ENCODE measurements at places on chromosomes 13 and 19.

- no peak for DNase-seq
These were observed 47.2 kb upstream of the F7 start for GRCh38 chr13:113058129-113058987.

- DNase-seq: no peak
These were observed 12.3 kb downstream of the RFXAP start for GRCh38 chr13:36831291-36831690.

DNA sequence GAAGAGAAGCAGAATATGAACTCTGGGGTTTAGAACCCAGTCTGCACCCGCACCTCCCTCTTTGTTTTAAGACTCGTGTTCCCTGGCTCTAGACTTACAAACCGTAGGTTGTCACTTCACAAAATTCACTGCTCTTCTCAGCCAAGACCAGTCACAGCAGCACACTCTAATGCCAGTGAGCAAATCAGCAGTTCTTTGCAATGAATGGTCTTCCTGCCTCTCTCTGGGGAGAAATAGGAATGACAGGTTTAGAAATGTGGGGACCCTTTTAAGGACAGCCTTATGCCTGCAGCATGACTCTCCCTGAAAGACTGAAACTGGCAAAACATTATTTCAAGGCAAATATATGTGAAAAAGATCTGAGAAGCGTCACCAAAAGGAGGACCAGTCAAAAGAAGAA, 156.9 kb downstream of the KCTD15 start:
- DNase-seq: no peak

GRCh38 chr13:34469196-34469986, 472.7 kb upstream of the NBEA start:
- DNase-seq: no peak

DNA sequence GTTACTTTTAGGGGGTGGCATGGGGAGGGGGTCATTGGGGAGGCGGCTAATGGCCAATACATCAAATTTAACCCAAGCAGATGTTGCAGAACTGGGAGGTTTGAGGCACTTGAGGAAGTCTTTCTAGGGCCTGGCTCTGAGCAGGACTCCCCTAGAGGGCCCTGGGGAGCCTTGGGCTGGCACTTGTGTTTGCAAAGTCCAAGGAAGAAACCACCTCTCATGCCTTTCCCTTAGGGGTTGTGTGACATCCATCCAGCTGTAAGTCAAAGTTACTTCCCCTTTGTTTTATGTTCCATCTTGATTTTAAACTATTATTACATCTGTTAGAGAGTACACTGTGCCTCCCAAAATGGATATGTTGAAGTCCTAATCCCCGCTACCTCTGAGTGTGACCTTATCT, 159.9 kb downstream of the KATNAL1 start:
- no peak for DNase-seq

DNA sequence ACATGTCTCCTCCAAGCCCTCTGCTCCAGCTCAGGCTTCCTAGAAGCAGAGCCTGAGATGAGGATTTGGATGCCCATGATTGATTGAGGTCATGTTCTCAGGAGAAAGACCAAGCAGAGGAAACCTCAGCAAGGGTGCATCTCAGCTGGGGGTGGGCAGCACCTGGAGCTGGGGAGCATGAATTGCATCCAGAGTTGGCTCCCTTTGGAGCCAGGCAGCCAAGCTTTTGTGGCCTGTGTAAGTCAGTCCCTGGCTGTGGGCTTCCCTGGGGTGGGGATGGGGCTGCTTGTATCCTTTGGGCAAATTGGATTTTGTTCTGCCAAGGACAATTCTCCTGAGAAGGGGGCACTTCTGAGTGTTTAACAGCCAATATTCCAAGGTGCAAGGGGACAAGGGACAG, 91.5 kb upstream of the WASF3 start:
- no peak for DNase-seq

GRCh38 chr19:5530701-5531100, 37.1 kb downstream of the TINCR start:
- DNase-seq: no peak

GRCh38 chr19:23116802-23117571, at the start of gene ZNF730:
Gene ZNF730 (plus strand): TSS chr19:23117025. CDS start chr19:23117174, 149 bp downstream.
- peak; percentile 9 for DNase-seq

- DNase-seq: no peak
These were observed 61.5 kb upstream of the SLC15A1 start for GRCh38 chr13:98813993-98814392.

- DNase-seq: peak; percentile 82
These were observed 214.9 kb downstream of the KCNRG start for GRCh38 chr13:50229960-50230661.

DNA sequence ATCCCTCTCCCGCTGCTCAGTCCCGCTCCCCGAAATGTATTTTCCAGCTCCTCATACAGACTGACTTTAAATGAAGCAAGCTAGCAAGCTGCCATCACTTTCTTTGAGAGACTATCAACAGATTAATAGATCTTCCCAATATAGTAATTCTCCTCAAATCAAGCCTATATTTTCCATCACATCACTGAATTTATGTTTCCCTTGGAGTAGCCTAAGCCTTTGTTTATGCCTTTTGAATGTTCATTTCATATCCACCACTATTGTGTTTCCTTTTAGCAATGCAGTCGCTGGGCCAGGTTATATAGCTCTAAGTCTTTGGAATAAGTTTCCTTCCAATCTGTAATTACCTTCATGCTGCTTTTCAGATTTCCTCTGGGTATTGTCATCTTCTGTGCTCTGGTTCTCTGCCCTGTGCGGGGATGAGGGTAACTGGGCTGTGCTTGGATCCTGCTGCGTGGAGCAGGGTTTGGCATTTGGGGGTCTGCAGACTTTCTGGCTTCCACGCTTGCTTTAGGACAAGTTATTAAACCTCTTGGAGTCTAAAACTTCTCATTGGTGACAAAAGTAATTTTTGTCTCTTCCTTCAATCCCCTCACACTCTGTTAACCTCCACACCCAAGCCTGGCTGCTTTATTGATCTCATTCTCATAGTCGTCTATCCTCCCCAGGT, 256.9 kb downstream of the DLEU7 start:
- no peak for DNase-seq
